ENCODE measurements at places on chromosomes 1 and 21. TPM values are rescaled to one million over a fixed set of nuclear protein-coding genes. Genes with fewer than 3 reads are reported as not detected.

ADORA3 gene
- not detected for total RNA-seq

NCF2 gene
- 5.4 TPM for total RNA-seq

EDARADD gene
- 1.6 TPM for total RNA-seq

COPA gene
- total RNA-seq, result 119 TPM

FMO4 gene
- 2.7 TPM for total RNA-seq

SH3D21 gene
- 9.3 TPM for total RNA-seq

OR2L5 gene
- total RNA-seq, result not detected

ADAM30 gene
- not detected for total RNA-seq

DNA sequence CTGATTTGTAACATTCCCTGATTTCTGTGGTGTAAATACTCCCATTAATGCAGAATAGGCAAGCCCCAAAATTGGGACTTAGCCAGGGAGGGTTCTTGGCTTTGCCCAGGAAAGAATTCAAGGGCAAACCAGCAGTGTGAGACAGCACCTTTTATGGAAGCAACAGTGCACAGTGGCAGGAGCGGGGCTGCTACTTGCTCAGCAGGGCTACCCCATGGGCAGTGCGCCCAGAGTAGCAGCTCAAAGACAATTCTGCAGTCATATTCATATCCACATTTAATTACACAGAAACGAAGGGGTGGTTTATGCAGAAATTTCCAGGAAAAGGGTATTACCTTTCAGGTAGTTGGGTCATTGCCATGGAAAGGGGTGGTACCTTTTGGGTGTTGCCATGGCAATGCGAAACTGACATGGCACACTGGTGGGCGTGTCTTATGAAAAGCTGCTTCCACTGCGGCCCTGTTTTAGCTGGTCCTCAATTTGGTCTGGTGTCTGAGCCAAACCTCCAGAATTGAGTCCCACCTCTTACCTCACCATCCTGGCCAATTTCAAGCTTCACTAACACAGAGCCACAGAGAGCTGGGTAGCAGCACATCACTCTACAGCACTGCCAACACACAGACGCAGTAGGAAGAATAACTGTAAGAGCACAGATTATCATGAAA, 35.9 kb downstream of the FHAD1 start:
- no peaks in the 10 kb centered on the region for H3K36me3 ChIP-seq
- H3K4me3 ChIP-seq, result no peak overlapping the region
- no peak for DNase-seq
- H3K4me1 ChIP-seq, result no peaks in the 10 kb centered on the region
- H3K27me3 ChIP-seq, result peaks cover 24% of the 10 kb centered on the region

GRCh38 chr1:41898191-41898713, 20.5 kb downstream of the HIVEP3 start:
- H3K36me3 ChIP-seq, result no peaks in the 10 kb centered on the region
- peak overlapping the region; percentile 84 for H3K27ac ChIP-seq
- peak overlapping the region; percentile 18 for H3K4me3 ChIP-seq
- peak; percentile 65 for DNase-seq

- no peak for DNase-seq
- no peaks in the 10 kb centered on the region for H3K4me1 ChIP-seq
- H3K4me3 ChIP-seq, result no peak overlapping the region
- H3K36me3 ChIP-seq, result no peaks in the 10 kb centered on the region
- H3K27me3 ChIP-seq, result peaks cover 8% of the 10 kb centered on the region
Measured at GRCh38 chr1:165169028-165169427, 187.5 kb downstream of the LMX1A start.

DNA sequence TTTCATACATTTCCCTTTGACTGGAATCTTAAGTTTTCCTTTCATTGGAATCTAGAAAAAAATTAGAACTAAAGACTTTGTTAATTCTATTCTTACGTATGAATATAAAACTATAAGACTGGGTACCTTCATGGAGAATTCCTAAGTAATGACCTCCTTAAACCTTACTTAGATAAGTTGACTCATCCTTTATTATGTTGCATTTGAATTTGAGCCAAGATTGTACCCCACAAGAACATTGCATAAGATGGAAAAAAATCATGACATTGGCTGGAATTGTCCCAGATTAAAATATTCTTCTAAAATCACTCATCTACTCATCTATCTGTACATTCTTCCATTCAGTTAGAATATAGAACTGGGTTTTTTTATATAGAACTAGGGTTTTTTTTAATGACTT, 137.4 kb downstream of the C1orf21 start:
- H3K27me3 ChIP-seq, result peaks cover 6% of the 10 kb centered on the region
- no peaks in the 10 kb centered on the region for H3K4me1 ChIP-seq
- H3K27ac ChIP-seq, result no peak overlapping the region
- no peaks in the 10 kb centered on the region for H3K36me3 ChIP-seq

DNA sequence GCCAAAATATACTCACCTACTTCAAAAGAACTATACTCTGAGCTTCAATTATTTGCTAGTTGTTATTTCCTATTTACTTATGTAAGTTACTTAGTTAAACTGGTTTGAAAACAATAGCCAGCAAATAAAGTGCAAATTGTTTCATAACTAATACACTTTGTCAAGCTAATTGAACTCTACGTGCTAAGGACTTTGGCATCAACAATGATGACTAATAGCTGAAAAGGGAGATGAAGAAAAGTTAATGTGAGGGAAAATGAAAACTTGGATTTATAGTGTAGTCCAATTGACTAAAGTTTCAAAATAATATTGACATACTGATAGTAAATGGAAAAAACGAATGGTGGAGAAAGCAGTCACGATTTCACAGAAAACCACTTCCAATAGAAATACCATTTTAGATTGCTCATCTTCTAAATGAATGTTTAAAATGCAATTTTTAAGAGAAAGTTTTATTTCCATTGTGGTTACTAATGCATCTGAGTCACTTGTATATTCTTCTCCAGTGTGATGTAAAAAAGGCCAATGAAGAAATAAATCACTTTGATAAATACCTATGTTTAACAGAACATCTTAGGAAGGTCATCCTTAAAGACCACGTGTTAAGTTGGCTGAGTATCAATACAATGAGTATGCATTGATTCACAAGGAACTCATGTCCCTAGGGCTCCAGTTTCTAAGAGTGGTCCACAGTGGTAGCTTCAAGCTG, 455.2 kb downstream of the LTN1 start:
- H3K4me3 ChIP-seq, result no peak overlapping the region
- H3K27me3 ChIP-seq, result peaks cover 21% of the 10 kb centered on the region
- H3K36me3 ChIP-seq, result no peaks in the 10 kb centered on the region

DNA sequence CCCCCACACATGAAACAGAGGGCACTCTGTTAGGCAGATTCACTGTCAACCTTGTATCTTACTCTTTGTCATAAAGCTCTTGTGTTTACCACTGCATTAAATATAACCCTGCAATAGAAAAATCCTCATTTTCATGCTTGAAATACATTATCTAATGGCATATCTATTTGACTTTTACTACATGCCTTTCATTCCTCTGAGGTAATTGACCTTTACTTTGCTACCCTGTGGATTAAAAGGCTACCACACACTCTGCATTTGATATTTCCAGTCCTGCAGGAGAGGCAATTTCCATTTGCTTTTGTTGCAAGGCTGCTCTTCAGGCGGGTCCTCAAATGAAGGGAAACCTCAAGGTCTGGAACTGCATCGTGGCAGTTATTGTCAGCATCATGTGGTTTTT, 238.0 kb downstream of the NTNG1 start:
- H3K27me3 ChIP-seq, result peaks cover 9% of the 10 kb centered on the region
- H3K4me3 ChIP-seq, result no peak overlapping the region
- no peaks in the 10 kb centered on the region for H3K36me3 ChIP-seq
- H3K4me1 ChIP-seq, result no peaks in the 10 kb centered on the region
- no peak for DNase-seq

DNA sequence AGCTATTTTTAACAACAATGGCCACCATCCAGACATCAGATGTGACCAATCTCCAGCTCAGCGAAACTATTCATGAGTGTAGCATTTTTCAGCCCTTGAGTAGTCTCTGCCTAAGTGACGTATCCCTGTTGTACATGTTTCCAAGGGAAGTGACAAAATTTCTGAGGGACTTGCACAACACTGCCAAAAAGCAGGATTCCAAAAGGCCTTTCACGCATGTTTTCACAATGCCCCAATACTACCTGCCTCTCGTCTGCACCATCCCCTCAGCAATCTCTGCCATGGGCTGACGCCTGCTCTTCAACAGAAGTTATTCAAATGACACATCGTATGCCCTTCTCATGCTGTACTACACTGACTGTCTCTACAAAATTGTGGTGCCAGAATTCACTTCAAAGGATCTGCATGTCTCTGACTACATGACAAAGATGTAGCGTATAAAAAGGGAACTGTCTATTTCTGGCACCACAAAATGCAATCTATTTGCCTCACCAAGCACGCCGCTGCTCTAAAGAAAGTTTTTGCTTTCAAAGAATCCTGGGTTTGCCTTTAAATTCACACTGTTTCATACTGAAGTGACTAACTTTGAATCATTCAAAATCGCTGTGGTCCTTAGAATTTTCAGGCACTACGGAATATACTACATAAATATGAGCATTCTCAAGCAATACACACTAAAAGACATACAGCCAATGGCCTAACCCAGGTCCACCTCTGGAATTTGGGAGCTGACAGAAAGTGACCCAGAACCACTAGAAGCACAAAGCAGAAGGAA, 32.9 kb downstream of the JAK1 start:
- no peak for DNase-seq
- peaks cover 64% of the 10 kb centered on the region for H3K4me1 ChIP-seq
- H3K36me3 ChIP-seq, result peaks cover 48% of the 10 kb centered on the region

DNA sequence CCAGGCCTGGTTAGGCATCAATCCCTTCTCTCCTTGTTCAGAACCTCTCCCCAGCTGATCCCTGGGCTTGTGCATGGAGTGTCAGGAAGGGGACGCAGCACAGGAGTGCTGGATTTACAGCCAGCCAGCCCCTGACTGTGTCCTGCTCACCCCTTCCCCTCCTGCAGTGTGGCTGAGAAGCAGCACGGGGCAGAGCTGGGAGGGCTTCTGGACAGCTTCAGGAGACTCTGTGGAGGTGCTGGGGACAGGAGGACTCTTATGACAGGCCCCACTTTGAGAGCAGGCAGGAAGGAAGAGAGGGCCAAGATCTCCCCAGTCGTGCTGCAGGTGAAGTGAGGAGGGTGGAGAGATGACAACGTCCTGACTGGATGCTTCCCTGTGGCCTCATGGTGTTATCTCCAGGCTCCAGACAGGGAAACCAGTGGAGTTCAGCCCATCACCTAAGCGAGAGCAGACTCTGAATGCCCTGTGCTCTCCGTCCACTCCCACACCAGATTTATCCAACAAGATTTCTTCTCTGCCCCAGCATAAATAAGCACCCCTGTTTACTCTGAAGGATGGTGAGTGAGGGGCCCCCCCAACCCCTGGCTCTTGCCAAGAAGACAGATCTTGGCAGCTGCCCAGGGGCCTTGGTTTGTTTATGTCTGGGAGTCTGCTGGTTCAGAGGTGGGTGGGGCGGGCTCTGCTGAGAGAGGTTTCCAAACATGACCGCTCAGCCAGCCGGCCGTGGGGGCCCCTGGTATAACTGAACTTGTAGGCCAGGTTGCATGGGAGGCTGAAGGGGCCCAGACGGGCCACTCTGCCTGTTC, 21.3 kb downstream of the TMCC2 start:
- H3K36me3 ChIP-seq, result peaks cover 16% of the 10 kb centered on the region
- H3K27me3 ChIP-seq, result no peaks in the 10 kb centered on the region
- peaks cover 5% of the 10 kb centered on the region for H3K4me1 ChIP-seq
- DNase-seq, result no peak
- no peak overlapping the region for H3K4me3 ChIP-seq
- H3K27ac ChIP-seq, result no peak overlapping the region

DNA sequence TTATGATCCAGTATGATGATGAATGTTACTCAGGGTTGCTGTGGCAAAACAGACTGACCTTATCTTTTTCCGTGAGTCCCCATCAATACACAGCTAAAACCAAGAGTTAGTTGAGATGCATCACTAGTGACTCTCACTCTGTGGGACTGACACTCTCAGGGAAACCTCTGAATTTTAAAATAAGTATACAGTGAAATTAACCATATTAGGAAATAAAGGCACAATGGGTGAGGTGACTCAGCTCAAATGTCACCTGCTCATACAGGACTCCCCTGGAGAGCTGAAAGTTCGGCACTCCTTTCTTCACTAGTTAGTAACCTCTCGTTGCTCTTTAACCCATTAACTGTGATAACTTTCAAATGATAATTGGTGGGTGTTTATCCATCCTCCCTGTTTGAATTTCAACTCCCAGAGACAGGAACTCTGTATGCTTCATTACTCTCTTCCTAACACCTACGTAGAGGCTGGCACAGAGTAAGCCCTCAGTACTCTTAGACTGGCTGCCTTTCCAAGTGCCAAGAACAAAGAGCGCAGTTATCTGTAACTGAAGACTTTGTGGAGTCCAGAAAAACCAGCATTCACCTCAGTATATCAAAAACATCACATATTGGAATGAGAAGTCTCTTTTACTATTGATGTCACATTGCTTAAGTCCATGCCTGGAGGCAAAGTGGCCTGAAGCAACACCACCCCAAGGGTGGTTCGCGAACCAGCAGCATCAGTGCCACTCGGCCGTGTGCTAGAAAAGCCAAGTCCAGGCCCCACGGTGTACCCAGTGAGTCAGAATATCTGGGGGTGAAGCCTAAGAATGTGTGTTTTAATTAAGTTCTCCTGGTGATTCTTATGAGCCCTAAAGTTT, 91.1 kb downstream of the NIBAN1 start:
- no peak for DNase-seq
- H3K27ac ChIP-seq, result peak overlapping the region; percentile 9
- peaks cover 27% of the 10 kb centered on the region for H3K27me3 ChIP-seq
- H3K36me3 ChIP-seq, result peaks cover 15% of the 10 kb centered on the region
- peaks cover 18% of the 10 kb centered on the region for H3K4me1 ChIP-seq

GRCh38 chr1:21586846-21587601, 77.8 kb downstream of the ALPL start:
- no peaks in the 10 kb centered on the region for H3K36me3 ChIP-seq
- peaks cover 5% of the 10 kb centered on the region for H3K4me1 ChIP-seq
- no peak overlapping the region for H3K27ac ChIP-seq
- peaks cover 21% of the 10 kb centered on the region for H3K27me3 ChIP-seq
- no peak overlapping the region for H3K4me3 ChIP-seq

DNA sequence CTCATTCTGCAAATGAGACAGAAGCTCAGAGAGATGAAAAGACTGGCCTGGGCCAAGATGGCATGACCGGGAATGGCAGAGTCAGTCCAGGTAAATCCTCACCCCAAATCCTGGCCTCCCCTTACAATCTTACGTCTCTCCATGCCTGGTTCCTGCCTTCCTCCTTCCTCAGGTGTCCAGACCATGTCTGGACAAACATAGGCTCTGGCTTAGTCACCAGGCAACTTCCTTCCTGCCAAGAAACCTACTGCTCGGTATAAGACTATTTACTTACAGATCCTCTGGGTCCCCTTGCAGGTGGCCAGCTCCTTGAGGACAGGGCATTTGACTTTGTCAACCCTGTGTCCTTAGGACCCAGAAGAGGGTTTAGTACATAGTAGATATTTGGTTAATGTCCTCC, 69.4 kb upstream of the ROR1 start:
- H3K4me1 ChIP-seq, result no peaks in the 10 kb centered on the region
- DNase-seq, result no peak
- H3K36me3 ChIP-seq, result no peaks in the 10 kb centered on the region
- no peak overlapping the region for H3K4me3 ChIP-seq
- H3K27ac ChIP-seq, result no peak overlapping the region
- H3K27me3 ChIP-seq, result peaks cover 12% of the 10 kb centered on the region
